Sigmoid colon (tissue), 7 donors: ENCODE measurements at places on chromosomes 5 and 9. TPM values are rescaled to one million over a fixed set of nuclear protein-coding genes. Genes with fewer than 3 reads are reported as not detected.

Gene LVRN
- 4.1 TPM for total RNA-seq

Gene SERINC5
- 10.2 TPM for total RNA-seq

Gene SLC27A6
- 0.82 TPM for total RNA-seq

Gene MARCOL
- 1.8 TPM for total RNA-seq

Gene OR1Q1
- total RNA-seq = not detected

Gene MRRF
- 35.5 TPM for total RNA-seq

Gene PLEKHG4B
- total RNA-seq = 0.49 TPM

Gene POU5F2
- 3.2 TPM for total RNA-seq

- no peak overlapping the region for H3K4me3 ChIP-seq
- DNase-seq = no peak
- H3K36me3 ChIP-seq = no peaks in the 10 kb centered on the region
- H3K27me3 ChIP-seq = no peaks in the 10 kb centered on the region
- H3K4me1 ChIP-seq = peaks cover 19% of the 10 kb centered on the region
Observed at GRCh38 chr5:80755626-80756025, 100.8 kb upstream of the DHFR start.

- DNase-seq = no peak
- H3K27me3 ChIP-seq = no peaks in the 10 kb centered on the region
- no peaks in the 10 kb centered on the region for H3K36me3 ChIP-seq
- no peak overlapping the region for H3K27ac ChIP-seq
- no peak overlapping the region for H3K4me3 ChIP-seq
Observed at GRCh38 chr9:82799286-82799685, 263.7 kb downstream of the RASEF start.

DNA sequence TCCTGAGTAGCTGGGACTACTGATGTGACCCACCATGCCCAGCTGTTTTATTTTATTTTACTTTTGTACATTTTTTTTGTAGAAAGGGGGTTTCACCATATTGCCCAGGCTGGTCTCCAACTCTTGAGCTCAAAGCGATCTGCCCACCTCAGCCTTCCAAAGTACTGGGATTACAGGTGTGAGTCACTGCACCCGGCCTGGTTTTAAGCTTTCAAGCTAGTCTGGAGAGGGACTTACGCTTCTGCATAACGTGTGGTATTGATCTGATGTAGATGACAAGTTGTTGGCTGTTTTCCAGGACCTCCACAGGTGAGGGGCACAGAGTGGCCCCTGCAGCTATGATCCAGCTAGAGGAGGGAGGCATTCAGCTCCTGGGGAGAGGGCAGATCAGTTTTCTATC, 6.8 kb upstream of the CCL21 start:
- no peaks in the 10 kb centered on the region for H3K4me1 ChIP-seq
- no peak overlapping the region for H3K4me3 ChIP-seq
- H3K36me3 ChIP-seq = no peaks in the 10 kb centered on the region
- no peak overlapping the region for H3K27ac ChIP-seq
- DNase-seq = no peak

DNA sequence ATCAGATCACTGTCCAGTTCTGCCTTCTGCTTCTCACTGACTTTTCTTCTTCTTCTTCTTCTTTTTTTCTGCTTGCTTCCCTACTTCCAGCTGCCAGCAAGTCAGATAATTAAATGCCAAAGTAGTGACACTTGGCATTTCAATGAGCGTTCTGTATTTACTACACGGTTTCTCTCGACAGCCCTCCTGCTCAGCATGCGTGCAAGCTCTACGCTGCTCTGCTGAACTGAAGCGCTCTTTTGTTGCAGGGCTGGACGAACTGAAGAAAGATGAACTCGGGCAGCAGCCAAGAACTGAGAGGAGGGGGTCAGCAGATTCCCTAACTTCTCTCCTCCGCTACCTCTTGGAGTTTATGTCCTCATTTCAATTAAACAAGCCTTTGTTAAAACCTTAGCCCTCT, 319.1 kb downstream of the GLIS3 start:
- H3K4me1 ChIP-seq = peaks cover 10% of the 10 kb centered on the region
- H3K27me3 ChIP-seq = no peaks in the 10 kb centered on the region
- H3K4me3 ChIP-seq = no peak overlapping the region
- no peaks in the 10 kb centered on the region for H3K36me3 ChIP-seq

DNA sequence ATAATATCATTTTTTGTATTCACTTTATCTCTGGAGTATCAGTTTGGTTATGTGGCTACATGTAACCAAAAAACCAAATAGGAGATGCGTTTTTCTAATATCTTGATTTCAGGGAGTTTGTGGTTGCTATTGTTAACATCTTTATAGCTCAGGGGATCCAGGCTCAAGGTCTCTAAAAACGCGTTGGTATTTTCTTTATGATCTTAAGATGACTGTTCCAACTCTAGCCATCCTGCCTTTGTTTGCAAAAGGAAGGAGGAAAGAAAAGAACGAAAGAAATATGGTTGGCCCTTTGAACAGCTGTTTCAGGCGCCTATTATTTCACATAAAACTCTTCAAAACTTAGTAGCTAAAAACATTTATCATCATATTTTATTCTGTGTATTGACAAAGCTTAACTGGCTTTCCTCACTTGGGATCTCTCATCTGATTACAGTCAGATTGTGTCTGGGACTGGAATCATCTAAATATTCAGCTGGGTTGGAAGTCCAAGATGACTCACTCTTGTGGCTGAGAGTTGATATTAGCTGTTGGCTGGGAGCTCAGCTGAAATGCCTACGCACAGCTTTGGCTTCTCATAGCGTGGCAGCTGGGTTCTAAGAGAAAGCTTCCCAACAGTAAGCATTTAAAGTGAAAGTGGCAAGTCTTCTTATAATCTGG, 60.1 kb downstream of the FAM174A start:
- no peak overlapping the region for H3K4me3 ChIP-seq
- no peak for DNase-seq
- H3K36me3 ChIP-seq = no peaks in the 10 kb centered on the region
- peaks cover 5% of the 10 kb centered on the region for H3K4me1 ChIP-seq
- H3K27ac ChIP-seq = peak overlapping the region; percentile 59
- H3K27me3 ChIP-seq = no peaks in the 10 kb centered on the region

DNA sequence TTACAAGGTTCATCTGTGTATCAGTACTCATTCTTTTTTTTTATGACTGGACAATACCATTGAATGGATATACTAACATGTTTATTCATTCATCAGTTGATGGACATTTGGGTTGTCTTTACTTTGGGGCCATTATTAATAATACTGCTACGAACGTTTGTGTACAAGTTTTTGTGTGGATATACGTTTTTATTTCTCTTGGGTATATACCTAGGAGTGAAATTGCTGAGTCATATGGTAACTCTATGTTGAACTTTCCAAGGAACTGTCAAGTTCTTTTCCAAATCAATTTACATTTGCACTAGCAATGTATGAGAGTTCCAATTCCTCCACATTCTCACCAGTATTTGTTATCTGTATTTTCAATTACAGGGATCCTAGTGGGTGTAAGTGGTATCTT, 12.0 kb upstream of the LECT2 start:
- H3K27me3 ChIP-seq = no peaks in the 10 kb centered on the region
- H3K27ac ChIP-seq = no peak overlapping the region
- peaks cover 5% of the 10 kb centered on the region for H3K4me1 ChIP-seq
- no peak overlapping the region for H3K4me3 ChIP-seq
- H3K36me3 ChIP-seq = no peaks in the 10 kb centered on the region

DNA sequence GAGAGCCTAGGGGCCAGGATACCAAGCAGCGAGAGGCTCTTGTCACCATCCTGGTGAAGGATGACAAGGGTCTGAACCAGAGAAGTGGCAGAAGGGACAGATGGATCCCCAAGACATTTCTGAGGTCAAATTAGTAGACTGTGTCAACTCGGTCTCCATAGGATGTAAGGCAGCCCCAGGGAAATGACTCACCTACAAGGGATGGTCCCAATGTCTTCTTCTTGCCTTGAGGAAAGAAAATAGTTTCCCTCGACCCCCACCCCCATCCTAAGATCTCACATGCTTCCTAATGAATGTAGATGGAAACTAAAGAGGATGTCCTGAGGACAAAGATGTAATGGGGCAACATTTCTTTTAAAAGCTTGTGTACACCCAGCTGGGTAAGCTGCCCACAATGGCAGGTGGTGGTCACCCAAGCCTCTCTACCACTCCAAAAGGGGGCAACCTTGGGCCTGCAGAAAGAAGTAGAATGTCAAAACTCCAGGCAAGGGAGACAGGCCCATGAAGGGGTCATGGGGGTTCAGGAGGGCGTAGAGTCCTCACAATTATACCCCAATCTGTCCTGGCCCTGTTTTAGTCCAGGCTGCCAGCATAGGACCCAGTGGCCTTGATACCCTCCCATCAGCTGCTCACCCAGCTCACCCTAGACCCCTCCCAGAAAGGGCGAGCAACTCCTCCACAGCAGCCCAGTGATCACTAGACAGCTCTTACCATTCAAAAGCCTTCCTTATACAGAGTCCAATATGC, 187.4 kb downstream of the ACTL7B start:
- DNase-seq = no peak
- no peak overlapping the region for H3K27ac ChIP-seq
- no peak overlapping the region for H3K4me3 ChIP-seq
- H3K27me3 ChIP-seq = no peaks in the 10 kb centered on the region
- no peaks in the 10 kb centered on the region for H3K36me3 ChIP-seq
- H3K4me1 ChIP-seq = no peaks in the 10 kb centered on the region

GRCh38 chr5:135481387-135481786, 29.2 kb upstream of the TIFAB start:
- H3K4me3 ChIP-seq = no peak overlapping the region
- DNase-seq = no peak
- no peak overlapping the region for H3K27ac ChIP-seq
- no peaks in the 10 kb centered on the region for H3K36me3 ChIP-seq
- H3K27me3 ChIP-seq = peaks cover 3% of the 10 kb centered on the region

GRCh38 chr9:123421186-123421585, 65.2 kb downstream of the CRB2 start:
- H3K27me3 ChIP-seq = no peaks in the 10 kb centered on the region
- peaks cover 44% of the 10 kb centered on the region for H3K36me3 ChIP-seq
- H3K4me1 ChIP-seq = no peaks in the 10 kb centered on the region
- H3K27ac ChIP-seq = no peak overlapping the region
- DNase-seq = peak; percentile 35

GRCh38 chr5:59759600-59760351, 133.8 kb downstream of the PDE4D start:
- DNase-seq = no peak
- H3K27ac ChIP-seq = peak overlapping the region; percentile 48
- no peaks in the 10 kb centered on the region for H3K27me3 ChIP-seq
- H3K4me3 ChIP-seq = no peak overlapping the region

DNA sequence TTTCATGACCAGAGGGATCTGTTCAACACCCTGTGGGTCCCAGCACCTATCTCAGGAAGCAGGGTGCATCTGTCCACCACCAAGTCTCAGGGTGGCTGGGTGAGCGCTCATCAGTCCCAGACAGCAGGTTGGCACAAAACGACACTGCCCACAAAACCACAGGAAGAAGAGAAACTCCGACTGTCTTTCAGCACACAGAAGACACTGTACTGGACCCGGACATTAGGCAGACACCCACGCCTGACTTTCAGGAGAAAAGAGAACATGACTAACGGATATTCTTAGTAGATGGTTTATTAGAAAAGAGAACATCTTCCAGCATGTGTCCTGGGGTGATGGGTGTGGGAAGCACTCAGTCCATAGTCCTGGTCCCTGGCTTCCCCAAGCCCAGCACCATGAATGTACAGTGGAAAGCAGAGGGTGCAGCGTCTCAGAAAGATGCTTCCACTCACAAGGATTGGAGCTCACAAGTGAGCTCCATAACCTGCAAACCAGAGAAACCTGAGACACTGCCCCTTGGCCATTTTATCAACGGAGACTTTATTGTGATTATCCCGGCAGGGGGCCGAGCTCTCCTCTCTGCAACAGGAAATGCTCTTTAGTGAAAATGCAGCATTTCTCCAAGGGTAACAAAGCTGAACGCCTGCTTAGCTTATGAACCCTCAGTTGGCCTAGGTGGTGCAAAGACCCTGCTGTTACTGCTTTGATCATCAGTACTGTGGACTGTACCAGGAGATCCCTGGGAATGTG, 35.8 kb upstream of the LCP2 start:
- no peaks in the 10 kb centered on the region for H3K36me3 ChIP-seq
- no peak overlapping the region for H3K4me3 ChIP-seq
- H3K27ac ChIP-seq = no peak overlapping the region
- no peaks in the 10 kb centered on the region for H3K4me1 ChIP-seq
- DNase-seq = no peak

GRCh38 chr9:26261503-26262330, 583.5 kb upstream of the TUSC1 start:
- H3K4me3 ChIP-seq = no peak overlapping the region
- H3K27ac ChIP-seq = no peak overlapping the region
- H3K27me3 ChIP-seq = no peaks in the 10 kb centered on the region
- H3K4me1 ChIP-seq = no peaks in the 10 kb centered on the region
- DNase-seq = no peak

GRCh38 chr5:115575167-115576070, 26.9 kb downstream of the TICAM2 start:
- H3K36me3 ChIP-seq = no peaks in the 10 kb centered on the region
- H3K27me3 ChIP-seq = no peaks in the 10 kb centered on the region
- no peak overlapping the region for H3K27ac ChIP-seq
- H3K4me1 ChIP-seq = no peaks in the 10 kb centered on the region
- DNase-seq = no peak

DNA sequence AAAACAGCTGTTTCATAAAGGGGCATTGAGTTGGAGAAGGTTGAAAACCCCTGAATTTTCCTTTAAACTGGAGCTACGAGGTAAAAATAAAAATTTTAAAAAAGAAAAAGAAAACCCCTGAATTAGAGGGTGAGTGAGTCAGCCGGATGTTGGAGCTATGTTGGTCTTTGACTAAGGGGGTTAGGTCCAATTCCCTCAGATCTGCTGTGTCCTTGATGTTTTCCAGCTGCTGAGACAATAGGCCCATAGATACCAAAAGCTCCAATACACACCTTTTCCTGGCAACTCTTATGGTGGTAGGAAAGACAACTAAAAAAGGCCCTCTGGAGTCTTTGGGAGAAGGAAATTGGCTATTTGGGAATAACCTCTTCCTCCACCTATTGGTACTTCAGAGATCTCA, 79.4 kb upstream of the SAP30L start:
- H3K27me3 ChIP-seq = no peaks in the 10 kb centered on the region
- no peak for DNase-seq
- H3K4me1 ChIP-seq = peaks cover 42% of the 10 kb centered on the region
- H3K27ac ChIP-seq = peak overlapping the region; percentile 22
- no peak overlapping the region for H3K4me3 ChIP-seq
- H3K36me3 ChIP-seq = no peaks in the 10 kb centered on the region

GRCh38 chr5:173781816-173782670, 106.1 kb upstream of the CPEB4 start:
- H3K4me1 ChIP-seq = peaks cover 20% of the 10 kb centered on the region
- no peaks in the 10 kb centered on the region for H3K27me3 ChIP-seq
- peak; percentile 90 for DNase-seq
- H3K4me3 ChIP-seq = no peak overlapping the region
- H3K36me3 ChIP-seq = no peaks in the 10 kb centered on the region
